Eye (tissue), 1 donor: ENCODE measurements at places on chromosomes 16 and 17.

GRCh38 chr16:86831366-86831765 lies 253.0 kb downstream of the FOXL1 start:
- DNase-seq = no peak

- DNase-seq = peak; percentile 92
Observed at GRCh38 chr17:57597531-57598453, 147.3 kb downstream of the CCDC182 start.

DNA sequence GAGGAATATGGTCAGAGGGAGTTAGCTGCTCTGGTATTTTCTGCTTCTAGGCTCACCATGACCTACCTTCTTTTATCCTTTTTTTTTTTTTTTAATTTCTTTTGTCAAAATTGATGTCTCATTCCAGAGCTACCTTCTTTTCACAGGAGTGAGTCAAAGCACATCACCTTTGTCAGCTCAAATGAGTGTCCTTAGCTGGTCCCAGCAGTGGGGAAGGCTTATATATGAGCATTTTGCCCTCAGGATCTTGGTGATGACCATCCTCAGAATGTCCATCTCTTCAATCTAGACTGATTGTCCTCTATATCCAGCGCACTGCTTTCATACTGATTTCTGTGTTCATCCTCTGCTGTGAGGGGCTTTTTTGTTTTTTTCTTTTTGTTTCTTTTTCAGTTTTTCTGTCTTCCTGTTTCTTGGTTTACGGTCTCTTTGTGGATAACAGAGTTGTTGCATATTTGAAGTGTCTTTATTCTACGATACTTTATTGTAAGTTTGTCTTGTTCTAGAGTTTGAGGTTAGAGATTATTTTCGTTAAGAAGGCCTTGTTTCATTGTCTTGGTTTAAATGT lies 24.9 kb downstream of the CBFB start:
- DNase-seq = no peak

- DNase-seq = no peak
Observed at GRCh38 chr17:67403065-67403464, 26.0 kb downstream of the PITPNC1 start.

DNA sequence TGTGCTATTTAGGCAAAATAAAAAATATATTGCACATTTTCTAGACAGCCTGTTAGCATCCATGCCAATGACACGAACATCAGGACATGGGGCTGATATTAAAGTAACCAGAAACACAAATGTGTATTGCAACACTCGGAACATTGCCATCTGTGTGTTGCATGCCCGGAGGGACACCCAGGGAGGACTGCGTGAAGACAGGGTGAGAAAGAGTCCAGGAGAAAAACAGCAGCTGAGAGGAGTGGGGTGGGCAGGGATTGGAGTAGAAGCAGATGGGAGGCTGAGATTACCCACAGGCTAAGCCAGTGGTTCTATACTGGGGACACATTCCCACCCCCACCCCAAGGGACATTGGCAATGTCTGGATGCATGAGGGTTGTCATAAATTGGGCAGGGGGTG lies 114.8 kb downstream of the GRIN2A start:
- DNase-seq = no peak

DNA sequence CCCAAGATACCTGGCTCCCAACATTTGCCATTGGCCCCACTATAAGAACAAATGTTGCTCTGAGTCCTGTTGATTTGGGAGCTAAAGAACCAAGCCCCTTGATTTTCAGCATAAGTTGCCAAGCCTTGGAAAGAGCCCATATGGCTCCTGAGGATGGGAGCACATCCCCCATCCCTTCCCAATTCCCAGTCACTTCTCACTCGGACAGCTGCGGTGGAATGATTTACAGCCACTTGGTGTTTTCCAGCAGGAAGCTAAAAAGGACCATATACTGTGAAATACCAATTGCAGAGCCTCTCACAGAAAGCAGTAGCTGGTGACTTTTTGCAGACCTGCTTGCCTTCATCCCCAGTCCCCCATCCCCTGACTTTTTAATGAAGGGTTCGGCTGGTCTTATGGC lies 524.6 kb downstream of the GRIN2A start:
- DNase-seq = no peak

DNA sequence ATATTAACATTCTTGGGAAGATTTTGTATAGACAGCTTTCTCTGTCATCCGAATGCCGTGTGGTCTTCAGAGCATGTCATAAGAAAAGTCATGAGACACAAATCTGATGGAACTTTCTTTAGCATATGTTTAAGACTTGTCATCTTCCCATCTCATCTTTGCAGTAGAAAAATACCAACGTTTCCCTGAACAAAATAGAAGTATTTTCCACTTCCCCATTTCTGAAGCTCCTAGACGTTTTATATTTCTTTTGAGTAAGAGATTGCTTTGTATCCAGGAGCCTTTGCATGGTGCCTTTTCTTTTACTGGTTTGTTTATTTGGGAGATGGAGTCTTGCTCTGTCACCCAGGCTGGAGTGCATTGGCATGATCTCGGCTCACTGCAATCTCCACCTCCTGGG lies 235.1 kb downstream of the PRKCA start:
- DNase-seq = no peak

DNA sequence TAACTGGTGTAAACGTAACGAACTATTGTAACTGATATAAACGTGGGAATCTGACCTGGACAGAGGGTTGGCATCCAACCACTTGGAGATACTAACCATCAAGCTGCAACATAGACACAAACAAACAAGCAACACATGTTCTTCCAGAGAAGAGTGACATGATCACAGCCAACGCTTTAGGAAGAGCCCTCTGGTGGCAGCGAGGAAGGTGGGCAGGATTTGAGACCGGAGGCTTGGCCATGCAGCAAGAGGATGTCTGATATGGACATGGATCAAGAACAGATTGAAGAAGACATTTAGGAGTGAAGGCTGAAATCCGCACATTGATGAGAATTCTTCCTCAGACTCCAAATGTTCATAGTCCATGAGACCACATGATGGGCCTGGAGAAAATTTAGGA lies 40.3 kb upstream of the TNRC6A start:
- peak; percentile 72 for DNase-seq

- DNase-seq = peak; percentile 49
Observed at GRCh38 chr16:88903267-88903666, 36.8 kb upstream of the PABPN1L start.

- no peak for DNase-seq
Observed at GRCh38 chr17:49570540-49571242, 5.0 kb upstream of the NXPH3 start.

GRCh38 chr17:12789481-12790248 lies at the start of gene ARHGAP44:
ARHGAP44 (plus strand) TSS chr17:12789498; CDS start chr17:12789839, 341 bp downstream.
- peak; percentile 85 for DNase-seq

DNA sequence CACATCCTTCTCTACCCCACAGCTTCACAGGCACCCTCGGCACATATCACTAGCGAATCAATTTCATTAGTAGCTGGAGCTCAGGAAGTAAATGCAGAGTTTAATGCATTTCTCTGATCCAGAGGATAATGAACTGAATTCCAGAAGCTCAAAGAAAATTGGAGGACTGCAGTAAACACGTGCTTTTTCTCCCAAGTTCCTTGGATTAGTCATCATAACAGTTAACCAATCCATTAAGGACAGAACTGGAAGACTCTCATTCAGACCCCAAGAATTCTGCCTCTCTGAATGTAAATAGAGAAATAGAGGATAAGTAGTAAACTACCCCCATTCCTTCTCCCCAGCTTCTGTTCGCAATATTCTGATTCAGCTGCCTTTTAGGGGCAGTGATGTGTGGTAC lies 40.7 kb downstream of the DUSP14 start:
- DNase-seq = no peak

DNA sequence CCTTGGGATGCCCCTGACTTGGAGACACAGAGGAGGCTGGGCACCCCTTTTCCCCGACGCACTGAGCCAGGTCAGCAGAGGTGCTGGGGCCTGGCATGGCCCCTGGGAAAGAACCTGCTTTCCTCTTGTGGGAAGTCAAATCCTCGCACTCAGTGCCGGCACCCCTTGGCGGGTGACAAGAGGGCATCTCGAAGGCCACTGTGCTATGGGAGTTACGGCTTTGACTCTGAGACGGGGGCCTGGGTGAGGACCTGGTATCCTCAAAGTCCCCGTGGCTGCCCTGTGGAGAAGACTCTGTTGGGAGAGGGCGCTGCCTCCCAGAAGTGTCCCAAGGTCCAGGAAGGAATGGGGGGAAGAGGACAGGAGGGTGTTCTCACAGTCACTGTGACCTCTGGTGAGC lies 117.0 kb downstream of the METRNL start:
- no peak for DNase-seq

DNA sequence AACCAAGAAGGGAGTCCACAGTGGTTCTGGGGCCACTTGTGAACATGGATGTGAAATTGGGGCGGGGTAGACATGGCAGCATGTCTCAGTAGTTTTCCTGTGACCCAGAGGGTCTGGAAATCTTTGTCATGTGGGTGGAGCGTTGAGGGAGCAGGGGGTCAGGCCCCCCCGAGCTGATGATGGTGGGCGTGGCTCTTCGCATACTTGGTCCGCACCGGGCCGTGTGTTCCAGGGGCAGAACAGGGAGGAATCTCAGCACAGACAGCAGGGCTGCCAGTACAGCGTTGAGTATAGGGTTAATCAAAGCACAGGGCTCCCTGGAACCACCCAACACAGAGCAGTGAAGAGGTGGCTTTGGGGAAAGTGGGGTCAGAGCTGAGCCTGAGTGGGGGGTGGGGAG lies 267.5 kb downstream of the SEC14L1 start:
- DNase-seq = no peak

DNA sequence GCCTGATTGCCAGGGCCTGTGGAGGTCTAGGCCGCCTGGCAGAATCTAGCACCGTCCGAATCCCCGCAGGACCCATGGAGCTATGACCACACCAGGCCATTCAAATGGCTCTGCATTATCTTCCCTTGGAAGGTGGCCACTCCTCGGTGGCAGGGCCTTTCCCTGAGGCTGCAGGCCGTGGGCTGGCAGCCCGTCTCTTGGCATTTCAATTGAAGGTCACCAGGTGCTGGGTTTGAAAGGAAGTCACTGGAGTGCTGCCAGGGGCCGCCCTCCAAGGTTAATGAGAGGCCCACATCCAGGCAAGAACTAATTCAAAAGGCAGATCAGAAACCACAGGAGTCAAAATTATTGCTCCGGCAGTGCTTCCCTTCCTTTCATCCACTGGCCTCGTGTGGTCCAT lies 27.7 kb upstream of the CACNG5 start:
- DNase-seq = no peak

DNA sequence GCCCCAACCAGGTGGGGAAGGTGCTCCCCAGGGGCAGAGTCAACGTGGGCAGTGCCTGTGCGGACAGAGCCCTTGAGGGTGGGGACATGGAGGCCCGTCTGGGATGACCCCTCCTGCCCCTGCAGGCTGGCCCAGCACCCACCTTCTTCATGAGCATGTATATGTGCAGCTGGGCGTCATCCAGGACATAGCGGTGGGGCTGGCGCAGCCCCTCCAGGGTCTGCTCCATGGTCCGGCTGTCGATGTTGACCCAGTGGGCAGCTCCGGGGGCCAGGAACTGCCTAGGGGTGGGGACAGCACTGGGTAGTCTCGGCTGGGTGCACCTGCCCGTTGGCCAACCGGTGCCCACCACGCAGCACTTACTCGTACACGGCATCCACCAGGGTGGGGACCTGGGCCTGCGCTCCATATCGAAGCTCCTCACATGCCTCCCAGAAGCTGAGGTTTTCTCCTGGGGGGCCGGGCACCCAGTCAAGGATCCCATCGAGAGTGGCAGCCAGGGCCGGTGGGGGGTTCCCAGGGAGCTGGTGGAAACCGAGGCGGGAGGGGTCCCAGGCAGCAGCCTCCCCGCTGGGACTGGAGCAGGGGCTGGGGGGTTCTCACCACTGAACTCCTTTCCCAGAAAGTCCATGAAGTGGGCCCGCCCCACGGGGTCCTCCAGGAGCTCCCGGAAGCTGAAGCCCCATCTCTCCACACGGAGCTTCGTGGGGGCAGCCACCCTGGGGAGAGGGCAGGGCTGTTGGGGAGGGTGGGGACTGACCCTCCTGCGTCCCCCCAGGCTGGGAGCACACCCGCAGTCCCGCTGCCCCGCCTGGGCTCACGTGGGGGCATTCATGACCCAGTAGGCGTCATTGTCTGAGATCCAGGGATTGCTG lies 5.1 kb downstream of the RGS11 start:
- DNase-seq = no peak

- DNase-seq = no peak
Observed at GRCh38 chr17:64750891-64751677, 89.0 kb upstream of the SMURF2 start.

GRCh38 chr17:31061678-31062077 lies 33.1 kb upstream of the NF1 start:
- no peak for DNase-seq

DNA sequence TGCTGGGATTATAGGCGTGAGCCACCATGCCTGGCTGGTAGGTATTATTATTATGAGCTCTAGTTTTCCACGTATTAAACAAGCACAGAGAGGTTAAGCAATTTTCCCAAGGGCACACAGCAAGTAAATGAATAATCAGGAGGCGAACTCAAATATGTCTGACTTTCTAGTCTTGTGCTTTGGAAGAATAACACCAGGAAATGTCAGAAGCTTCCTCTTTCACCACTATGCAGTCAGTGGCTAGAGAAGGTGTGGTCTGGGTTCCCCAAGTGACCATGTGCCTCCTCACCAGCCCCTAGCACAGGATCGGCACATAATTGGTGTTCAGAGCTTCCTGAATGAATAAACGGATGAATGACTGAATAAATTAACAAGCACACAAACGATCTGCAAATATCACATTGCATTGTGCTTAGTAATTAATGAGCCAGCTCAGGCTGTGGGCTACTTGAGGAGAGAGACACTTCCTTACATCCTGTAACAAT lies 21.6 kb upstream of the SCNN1B start:
- no peak for DNase-seq

- peak; percentile 90 for DNase-seq
Observed at GRCh38 chr17:19762515-19762961, 14.4 kb upstream of the ALDH3A1 start.

- no peak for DNase-seq
Observed at GRCh38 chr17:29154516-29155226, 25.5 kb downstream of the MYO18A start.

DNA sequence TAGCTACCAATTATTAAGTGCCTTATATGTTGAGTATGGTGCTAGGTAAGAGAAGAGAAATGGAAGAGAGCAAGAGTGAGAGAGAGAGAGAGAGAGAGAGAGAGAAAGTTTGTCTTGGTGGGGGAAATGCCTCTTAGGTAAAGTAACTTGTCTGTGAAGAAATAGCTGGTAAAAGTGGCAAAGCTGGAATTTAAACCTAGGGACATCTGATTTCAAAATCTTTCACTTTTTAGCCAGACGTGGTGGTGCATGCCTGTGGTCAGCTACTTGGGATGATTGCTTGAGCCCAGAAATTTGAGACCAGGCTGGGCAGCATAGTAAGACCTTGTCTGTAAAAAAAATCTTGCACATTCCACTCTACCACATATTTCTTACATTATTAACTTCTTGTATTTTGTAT lies 23.0 kb upstream of the CDR2 start:
- no peak for DNase-seq

- no peak for DNase-seq
Observed at GRCh38 chr16:20838240-20838639, 31.9 kb downstream of the REXO5 start.

- peak; percentile 70 for DNase-seq
Observed at GRCh38 chr17:76537578-76538280, at the start of gene CYGB. CYGB (minus strand) TSS chr17:76537709; CDS start chr17:76537542, 167 bp downstream.
